CD8-positive, alpha-beta memory T cell (primary cell): ENCODE measurements at places on chromosomes 4 and X.

GRCh38 chr4:123364906-123365305, 31.7 kb upstream of the SPRY1 start:
- DNase-seq, result no peak

DNA sequence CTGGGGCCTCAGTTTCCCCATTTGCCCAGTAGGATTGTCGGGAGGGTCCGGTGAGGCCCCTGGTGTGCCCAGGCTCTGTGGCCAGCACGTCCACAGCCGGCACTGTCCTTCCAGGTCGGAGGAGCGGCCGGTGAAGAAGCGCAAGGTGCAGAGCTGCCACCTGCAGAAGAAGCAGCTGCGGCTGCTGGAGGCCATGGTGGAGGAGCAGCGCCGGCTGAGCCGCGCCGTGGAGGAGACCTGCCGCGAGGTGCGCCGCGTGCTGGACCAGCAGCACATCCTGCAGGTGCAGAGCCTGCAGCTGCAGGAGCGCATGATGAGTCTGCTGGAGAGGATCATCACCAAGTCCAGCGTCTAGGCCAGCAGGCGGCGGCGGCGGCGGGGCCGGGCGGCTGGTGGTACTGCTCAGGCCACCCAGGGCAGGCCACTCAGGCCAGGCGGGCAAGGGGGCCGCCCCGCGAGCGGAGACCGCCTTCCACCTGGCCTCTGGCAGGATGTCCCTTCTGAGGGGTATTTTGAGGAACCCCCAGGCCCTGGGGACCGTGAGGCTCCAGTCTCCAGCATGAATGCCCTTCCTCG, 6.7 kb downstream of the MSANTD1 start:
- DNase-seq, result no peak

- no peak for DNase-seq
Measured at GRCh38 chrX:72479324-72480274, 93.0 kb downstream of the HDAC8 start.

DNA sequence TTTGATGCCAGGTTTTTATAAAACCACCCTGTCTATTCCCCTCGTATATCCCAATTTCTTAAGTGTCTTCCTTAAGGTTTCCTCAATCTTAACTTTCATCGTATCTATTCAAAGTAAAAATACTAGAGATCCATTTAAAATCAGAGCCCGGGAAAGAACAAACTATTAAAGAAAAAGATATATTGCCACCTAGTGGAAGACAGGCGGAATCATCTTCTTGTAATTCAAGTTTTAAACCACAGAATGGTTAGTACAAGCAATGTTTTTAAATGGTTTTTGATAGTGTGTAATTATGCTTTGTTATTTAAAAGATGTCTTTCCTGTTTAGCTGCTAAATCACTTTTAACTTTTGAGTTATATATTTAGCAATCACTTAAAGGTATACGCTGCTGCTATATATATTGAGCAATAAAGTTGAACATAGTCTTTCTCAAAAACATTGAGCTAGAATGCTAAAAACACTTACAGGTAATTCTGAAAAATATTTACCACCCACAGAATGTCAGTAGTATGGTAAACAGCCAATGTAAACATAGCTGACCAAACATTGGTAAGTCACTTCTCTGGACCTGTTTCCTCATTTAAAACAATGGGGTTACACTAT, 18.2 kb downstream of the PRDM8 start:
- DNase-seq, result peak; percentile 38

DNA sequence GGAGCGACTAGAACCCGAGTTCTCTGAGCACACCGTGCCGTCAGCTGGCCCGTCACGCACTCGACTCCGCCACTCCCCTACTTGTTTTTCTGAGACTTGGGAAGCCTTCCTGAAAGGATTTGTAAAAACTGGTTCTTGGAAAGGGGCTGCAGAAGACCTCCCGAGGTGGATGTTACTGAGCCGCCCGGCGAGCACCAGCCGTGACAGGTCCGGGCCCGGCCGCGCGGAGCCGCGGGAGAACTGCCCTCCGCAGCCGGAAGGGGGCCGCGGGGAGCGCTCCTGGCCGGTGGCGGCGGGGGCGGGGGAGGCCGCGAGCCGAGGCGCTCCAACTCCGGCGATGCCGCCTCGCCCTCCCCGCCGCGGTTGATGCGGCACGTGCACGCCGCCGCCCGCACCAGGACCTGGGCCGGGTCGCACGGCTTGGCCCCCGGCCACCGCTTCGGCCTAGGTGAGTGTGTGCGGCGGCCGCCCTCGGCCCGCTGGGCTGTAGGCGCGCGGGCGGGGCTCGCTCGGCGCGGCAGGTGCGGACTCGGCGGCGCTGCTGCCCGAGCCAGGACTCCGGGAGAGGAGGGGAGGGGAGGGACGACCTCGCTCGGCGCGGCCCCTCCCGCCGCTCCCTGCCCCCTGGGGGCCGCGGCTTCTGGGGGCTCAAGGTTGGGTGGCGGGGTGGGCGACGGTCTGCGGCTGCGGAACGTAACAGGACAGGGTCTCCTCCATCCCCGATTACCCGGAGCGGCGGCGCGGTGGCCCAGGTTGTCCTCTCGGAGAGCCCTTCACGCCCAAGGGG, 1.7 kb downstream of the SPRY1 start:
- DNase-seq, result peak; percentile 70

DNA sequence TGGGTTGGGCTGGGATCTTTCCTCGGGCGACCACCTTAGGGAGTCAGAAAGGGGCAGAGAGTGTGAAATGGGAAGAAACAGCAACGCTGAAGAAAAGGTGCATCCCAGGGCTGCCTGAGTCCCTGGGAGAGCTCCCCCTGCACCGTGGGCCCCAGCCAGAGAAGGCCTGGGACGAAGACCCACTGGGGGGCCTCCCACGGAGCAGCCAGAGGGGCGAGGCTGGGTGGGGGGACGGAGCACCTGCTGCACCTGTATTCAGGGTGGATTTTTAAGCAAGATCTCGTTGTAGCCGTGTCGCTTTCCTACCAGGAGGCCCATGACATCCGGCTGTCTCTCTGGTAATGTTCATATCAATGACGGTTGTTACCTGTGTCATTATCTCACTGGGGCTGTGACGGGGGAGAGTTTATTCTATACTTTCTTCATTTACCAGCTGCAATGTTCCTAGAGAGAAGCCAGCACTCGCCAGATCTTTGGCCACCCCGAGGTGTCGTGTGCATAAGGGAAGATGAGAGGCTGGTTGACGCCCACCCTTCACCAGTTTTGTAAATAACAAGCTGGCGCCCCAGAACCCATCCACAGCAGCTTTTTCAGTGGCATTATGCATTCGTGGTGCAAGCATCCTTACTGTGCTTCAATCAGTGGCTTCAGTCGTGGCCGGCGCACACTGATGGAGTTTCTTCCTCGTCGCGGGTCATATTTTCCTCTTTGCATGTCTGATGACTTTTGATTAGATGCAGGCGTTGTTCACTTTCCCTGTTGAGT, 5.6 kb upstream of the PCGF3 start:
- DNase-seq, result no peak

DNA sequence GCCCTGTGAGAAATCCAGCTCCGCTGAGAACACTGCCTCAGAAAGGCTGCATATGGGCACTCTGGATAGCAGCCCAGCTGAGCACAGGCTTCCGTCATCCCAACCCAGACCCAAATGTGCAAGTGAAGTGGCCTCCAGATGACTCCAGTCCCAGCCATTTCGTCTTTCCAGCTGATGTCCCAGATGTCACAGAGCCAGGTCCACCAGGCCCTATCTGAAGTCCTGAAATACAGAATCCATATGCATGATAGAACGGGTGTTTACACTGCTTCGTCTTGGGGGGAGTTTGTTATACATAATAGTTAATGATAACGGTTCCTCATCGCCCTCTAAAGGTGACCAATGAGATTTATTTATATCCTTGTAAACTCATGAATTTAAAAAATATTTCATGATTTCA, 72.6 kb upstream of the TRIM2 start:
- DNase-seq, result no peak

DNA sequence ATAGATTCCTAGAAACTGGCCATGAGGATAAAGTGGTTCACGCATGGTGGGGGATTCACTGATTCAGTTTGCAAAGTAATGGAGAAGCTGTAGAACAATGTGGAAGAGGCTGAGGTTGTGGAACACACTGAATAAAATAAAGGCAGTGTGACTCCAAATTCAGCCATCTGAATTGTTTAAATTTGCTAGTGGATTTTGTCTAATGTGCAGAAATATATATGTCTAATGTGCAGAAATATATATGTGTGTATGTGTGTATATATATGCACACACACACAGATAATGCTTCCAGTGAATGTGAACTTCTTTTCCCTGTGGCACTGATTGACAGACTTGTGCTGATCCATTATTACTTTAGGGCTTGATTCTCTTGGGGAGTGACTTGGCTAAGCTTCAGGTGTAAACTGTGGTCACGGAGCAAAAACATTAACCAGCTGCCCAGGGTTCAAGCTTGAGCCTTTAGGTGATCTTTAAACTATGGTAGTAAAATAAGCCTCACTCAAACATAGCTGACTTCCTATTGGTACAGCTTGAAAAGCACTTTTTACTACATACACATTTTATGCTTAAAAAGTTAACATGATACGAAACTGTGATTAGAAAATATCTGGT, 3.5 kb downstream of the STBD1 start:
- no peak for DNase-seq

GRCh38 chrX:15748841-15749240, 10.8 kb downstream of the CA5B start:
- DNase-seq, result no peak

DNA sequence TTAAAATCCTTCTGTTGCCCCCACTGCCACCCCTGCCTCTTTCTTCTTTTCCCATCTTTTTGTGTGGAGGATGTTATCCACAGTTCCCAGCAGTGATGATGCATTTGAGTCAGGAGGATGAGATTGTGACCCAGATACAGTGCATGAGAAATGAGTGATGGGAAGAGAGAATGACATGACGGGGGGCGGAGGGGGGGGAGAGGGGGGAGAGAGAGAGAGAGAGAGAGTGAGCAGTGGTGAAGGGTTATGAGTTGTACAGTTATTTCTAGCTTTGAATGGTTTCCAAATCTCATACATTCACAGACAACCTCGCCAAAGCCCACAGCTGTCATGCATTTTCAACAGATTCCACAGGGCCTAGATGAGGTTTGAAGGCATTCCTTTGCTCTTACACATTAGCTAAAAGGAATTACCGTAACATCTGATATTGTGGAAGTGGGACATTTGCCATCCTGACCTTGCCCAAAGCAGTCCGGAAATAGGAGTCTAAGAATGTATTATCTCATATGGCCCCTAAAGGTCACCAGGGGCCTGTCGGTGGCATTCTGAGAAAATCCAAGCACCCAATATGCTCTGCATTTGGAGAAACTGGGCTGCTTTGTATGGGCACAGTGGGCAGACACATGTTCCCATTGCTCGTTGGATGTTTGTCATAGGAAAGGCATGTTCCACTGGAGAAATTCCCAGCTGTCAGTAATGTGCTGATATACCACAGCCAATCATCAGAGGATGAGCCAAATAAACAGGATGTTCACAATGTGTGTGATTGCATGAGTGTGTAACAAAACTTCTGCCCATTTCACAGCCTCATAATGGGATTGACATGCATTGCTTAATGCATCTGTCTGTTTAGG, 435.8 kb downstream of the SPRY1 start:
- DNase-seq, result no peak

GRCh38 chrX:153778684-153779101, 2.1 kb upstream of the SRPK3 start:
- no peak for DNase-seq

DNA sequence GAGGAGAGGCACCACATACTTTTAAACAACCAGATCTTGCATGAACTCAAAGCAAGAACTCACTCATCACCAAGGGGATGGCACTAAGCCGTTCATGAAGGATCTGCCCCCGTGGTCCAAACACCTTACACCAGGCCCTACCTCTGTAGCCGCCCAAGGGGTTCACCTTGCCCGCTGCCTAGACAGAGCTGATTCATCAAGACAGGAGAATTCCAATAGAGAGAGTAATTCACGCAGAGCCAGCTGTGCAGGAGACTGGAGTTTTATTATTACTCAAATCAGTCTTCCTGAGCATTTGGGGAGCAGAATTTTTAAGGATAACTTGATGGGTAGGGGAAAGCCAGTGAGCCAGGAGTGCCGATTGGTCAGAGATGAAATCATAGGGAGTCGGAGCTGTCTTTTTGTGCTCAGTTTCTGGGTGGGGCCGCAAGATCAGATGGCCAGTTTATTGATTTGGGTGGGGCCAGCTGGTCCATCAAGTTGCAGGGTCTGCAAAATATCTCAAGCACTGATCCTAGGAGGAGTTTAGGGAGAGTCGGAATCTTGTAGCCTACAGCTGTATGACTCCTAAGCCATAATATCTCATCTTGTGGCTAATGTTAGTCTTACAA, 364.7 kb downstream of the PCDH7 start:
- no peak for DNase-seq

GRCh38 chrX:120302434-120302833, 8.8 kb downstream of the TMEM255A start:
- peak; percentile 77 for DNase-seq

GRCh38 chr4:140659943-140660700, 91.4 kb upstream of the UCP1 start:
- DNase-seq, result no peak

DNA sequence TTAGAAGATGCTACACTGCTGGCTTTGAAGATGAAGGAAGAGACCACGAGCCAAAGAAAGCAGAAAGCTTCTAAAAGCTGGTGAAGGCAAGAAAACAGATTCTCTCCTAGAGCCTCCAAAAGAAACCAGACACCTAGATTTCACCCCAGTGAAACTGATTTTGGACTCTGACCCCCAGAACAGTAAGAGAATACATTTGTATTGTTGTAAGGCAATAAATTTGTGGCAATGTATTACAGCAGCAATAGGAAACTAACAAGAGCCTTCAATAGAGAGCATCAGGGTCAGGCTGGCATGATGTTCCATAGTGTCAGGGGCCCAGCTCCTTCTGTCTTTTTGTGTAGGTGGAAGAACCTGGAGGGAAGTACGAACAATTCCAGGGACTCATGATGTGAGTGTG, 6.0 kb upstream of the TEC start:
- no peak for DNase-seq

GRCh38 chr4:100908540-100908939, 390.7 kb upstream of the EMCN start:
- no peak for DNase-seq

DNA sequence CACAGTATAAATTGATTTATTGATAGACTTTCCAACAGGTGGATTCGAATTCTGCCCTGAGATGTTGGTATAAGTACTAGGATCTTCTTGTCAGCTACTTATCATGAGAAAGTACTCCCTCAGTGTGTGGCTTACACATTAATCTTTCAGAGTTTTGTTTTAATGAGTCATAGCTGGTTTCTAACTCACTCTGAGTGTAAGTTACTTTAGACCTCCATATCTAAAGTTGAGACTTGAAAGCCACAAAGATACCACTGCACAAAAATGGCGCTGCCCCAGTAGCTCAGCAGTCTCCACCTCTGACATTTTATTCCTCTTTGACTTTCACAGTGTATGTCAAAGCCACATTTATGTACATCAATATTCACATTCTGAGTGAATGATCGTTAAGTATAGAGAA, 318.5 kb downstream of the ARAP2 start:
- no peak for DNase-seq
